Mesendoderm (in vitro differentiated cells): ENCODE measurements at places on chromosomes 7 and 10.

GRCh38 chr7:108079648-108080591 is 50.2 kb downstream of the LAMB4 start:
- no peak for DNase-seq

DNA sequence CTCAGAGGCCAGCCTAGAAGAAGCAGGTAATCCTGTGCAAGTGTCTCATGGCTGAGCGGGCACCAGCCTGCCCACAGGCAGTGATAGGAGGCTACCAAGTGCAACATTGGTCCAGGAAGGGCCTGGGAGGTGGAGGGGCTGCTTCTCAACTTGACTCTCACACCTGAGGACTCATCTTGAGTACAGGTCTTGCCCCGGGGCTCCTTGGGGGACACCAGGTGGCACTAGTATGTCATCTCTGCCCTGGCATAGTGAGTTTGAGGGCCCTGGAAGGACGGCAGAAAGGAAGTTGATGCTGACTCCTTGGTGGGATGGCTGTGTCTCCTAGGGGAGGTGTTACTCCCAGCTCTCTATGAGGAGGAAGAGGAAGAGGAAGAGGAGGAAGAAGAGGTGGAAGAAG is 2.3 kb downstream of the CCDC136 start:
- DNase-seq, result peak; percentile 29

- DNase-seq, result no peak
Observed at GRCh38 chr7:134708692-134709091, 62.0 kb downstream of the BPGM start.

GRCh38 chr7:38550836-38551235 is 80.3 kb downstream of the AMPH start:
- DNase-seq, result no peak

DNA sequence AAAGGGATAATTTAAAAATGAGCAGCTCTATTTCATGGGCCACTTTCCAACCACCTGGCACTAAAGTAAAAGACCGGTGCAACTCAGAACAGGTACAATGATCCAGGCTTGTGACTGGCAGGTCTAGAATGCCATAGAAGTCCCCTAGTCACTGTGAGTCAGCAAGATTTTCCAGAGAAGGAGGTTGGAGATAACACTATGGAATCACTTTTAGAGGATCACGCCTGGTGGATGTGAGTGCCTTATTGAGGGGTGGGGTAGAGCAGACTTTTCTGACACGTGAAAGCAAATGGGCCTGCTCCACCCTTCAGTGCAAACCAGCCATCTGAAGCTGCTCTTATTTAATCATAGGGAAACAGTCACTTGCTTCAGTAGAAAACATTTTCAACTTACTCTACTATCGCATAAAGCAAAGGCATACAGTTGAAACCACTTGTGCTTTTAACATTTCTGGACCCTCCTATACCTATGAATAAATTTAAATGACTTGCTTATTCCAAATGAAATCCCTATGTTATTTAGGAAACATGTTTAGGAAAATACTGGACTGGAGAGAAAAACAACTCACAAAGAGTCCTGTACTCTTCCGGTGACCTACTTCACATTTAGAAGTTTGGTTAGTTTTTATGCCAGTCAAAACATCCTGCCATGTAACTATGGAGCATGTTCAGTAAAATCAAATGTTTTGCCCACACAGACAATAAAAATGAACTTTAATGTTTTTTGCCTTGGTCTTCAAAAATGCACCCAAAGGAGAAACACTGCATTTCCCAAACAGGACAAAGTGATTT is 21.5 kb upstream of the AKR1C1 start:
- peak; percentile 71 for DNase-seq

GRCh38 chr7:130649004-130649790 is 19.4 kb downstream of the COPG2 start:
- DNase-seq, result peak; percentile 2

DNA sequence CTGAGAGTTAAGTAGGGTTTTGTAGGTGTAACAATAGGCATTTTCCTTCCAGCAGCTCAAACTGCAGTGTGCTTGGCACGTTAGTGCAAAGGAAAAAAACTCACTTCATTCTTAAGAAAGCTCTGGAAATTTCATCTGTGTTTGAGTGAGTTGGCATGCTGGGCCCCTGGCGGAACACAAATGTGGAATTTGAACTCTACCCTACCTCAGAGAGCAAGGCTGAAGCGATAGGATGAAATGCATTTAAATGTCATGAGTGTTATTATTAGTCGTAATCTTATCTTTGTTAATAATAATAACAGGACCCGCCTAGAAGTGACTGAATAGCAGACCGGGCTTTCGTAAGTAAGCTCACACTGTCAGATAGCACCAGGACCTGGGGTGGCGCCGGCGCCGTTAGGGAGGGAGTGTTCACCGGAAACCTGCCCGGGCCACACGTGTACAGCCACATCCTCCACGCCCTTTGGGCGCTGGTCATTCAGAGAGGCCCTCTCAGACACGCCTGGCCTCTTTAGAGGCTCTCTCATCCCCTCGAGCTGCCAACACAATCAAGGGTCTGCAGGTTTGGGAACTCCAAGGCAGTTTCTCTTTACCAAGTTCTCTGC is 63.5 kb downstream of the GRK5 start:
- DNase-seq, result no peak

DNA sequence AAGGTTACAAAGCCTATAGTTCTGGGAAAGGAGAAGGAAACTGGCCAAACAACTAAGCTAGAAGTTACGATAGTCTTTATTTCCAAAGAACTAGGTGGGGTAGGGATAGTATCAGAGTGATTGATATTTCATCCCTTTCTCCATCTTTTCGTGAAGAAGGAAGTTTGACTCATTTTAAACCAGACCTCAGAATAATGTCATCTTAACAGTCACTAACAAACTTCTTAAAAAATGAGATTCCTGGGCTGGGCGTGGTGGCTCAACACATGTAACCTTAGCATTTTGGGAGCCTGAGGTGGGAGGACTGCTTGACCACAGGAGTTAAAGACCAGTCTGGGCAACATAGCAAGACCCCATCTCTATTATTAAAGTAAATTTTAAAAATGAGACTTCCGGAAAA is 69.4 kb downstream of the ARL4A start:
- DNase-seq, result no peak

- no peak for DNase-seq
Observed at GRCh38 chr7:135553346-135553745, 4.4 kb upstream of the NUP205 start.

- no peak for DNase-seq
Observed at GRCh38 chr7:77316219-77316978, 99.8 kb downstream of the GSAP start.

DNA sequence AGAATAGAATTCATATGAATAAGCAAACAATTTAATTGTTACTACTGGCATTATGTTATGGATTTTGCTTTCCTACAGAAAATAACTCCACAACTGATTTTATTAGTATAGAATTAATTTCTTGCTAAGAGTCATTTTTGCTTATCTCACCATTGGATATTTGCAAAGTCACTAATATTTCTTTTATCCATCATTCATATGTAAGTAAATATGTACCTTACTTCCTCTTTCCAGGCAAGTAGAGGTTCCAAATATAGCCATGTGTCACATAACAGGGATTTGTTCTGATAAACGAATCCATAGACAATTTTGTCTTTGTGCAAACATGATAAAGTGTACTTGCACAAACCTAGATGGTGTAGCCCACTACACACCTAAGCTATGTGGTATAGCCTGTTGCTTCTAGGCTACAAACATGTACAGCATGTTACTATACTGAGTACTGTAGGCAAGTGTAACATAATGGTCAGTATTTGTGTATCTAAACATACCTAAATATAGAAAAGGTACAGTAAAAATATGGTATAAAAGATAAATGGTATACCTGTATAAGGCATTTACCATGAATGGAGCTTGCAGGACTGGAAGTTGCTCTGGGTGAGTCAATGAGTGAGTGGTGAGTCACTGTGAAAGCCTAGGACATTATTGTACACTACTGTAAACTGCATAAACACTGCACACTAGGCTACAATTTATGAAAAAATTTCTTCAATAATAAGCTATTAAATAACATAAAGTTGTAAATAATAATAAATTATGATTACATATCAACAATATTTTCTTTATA is 18.3 kb downstream of the KLLN start:
- DNase-seq, result no peak

DNA sequence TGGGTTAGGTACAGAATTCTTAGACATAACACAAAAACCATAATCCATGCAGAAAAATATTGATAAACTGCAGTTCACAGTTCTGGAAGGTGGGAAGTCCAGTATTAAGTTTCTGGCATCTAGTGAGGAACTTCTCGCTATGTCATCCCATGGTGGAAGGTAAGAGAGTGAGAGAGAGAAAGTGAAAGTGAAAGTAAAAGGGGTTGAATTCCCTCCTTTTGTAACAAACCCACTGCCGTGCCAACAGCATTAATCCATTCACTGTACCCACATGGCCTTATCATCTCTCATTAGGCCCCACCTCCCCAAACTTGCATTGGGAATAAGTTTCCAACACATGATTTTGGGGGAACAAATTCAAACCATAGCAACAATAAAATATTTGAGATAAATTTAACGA is 17.1 kb downstream of the ZNF485 start:
- no peak for DNase-seq

DNA sequence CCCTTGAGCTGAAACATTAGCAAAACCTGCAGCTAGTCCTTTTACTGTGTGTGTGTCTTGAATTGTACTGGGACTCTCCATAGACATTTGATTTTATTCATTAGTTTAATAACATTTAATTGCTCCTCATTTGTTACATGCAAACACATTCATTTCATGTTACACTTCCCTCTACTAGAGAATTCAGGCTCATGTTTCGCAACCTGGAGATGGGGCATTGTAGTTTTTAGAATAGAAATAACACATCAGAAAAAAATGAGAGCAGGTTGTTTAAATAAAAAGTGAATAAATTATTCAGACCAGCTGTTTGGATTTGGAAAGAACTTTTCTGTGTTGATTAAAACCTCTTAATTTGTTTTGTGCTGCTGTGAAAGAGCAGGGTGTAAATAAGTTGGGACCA is 243.9 kb downstream of the ETV1 start:
- no peak for DNase-seq

- no peak for DNase-seq
Observed at GRCh38 chr7:96284835-96285234, 37.1 kb downstream of the SLC25A13 start.

DNA sequence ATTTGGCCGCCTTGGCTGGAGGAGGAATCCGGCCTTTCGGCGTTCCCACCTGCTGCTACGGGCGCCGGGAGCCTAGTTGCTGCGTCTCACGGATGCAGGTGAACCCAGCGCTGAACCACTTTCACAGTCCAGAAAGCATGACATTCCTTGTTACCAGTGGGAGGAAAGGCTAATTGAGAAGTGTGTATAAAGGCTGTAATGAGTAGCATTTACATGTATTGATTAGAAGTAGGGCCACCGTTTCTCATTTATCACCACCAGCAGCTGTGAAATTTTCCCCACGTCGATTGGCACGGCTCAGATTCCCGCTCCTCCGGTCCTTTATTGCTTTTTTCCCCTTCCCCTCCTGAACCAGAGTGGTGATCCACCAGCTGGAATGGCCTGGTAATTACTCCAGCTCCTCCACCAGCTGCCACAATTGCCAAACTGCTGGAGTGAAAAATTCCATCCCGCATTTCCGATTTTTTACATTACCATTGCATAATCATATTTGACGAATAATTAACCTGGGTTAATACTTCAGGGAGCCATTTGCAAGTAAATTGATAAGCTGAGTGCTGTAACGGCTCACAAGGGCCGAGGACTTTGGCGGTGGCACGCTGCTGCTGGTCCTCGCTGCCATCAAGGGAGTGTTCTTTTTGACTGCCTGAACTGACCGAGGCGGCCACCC is 153.3 kb downstream of the POU6F2 start:
- no peak for DNase-seq

DNA sequence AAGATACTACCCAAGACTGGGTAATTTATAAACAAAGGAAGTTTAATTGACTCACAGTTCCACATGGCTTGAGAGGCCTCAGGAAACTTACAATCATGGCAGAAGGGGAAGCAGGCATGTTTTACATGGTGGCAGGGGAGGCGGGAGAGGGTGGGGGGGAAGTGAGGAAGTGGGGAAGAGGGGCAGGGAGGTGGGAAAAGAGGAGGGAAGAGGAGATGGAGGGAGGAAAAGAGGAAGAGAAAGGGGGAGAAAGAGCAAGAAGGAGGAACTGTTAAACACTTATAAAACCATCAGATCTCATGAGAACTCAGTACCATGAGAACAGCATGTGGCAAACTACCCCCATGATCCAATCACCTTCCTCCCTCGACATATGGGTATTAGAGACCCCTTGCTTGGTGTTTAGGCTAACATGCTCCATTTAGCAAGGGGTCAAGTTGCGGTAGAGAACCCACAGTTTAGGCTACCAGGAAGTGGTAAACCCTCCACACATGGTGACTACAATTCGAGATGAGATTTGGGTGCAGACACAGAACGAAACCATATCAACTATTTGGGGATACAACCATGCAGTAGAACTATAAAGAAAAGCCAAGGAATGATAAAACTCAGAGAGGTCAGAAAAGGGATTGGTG is 3.5 kb upstream of the LMBR1 start:
- no peak for DNase-seq

- DNase-seq, result no peak
Observed at GRCh38 chr7:127413962-127414361, 21.5 kb upstream of the ZNF800 start.

DNA sequence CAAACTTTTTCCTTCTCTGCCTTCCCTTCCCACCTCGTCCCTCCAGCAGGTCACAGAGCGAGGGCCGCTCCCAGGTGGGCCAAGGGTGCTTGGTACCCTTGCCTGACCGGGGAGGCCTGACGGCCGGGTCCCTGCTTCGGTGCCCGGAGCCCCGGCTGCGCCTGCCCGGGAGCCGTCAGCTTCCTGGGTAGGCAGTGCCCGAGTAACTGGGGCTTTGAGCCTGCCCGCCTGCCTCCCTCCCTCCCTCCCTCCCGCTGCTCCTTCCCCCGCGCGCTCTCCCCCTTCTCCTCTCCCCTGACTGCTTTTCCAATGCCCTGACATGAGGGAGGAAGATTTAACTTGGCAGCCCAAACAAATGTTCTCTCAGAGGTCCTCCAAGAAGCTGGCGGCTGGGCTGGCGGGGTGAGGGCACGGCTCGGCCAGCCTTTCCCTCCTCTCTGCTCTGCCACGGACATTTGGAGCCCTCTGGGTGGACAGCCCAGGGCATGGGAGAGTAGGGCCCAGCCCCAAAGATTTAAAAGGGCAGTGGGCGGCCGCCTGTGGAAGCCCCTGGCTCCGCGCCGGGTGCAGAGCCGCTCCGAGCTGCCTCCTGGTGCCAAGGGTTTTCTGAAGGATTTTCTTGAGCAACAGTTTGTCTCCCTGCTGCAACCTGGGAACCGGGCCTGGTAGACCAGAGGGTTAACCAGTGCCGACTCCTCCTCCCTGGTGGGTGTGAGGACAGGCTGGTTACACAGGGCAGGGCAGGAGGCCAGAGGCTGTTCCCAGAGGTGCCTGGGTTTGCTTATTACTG is 2.0 kb downstream of the ZMIZ1 start:
- DNase-seq, result peak; percentile 89

DNA sequence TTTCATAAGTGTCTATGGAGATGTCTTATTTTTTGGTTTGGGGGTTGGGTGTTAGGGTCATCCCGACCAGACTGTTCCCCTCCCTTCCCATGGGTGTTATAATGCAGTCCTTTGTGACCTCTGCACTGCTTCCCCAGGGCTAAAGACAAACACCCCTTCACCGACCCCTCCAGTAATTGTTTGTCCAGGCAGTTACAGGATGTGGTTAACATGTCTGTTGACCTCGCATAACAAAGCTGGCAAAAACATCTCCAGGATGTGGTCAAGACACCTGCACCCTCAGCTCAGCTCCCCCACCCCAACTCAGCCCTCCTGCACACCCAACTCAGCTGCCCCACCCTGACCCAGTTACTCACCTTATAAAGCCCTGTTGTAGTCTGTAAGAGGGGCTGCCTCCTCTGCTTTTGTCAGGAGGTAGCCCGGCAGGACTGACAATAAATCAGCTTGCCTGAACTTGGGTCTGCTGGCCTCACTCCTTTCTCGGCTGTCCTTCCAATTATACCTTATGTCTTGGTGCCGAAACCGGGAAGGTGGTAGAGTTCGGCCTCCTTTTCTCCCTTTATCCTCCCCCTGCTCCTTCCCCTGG is 102.2 kb downstream of the ZNF92 start:
- DNase-seq, result no peak
